Cerebellar nuclear complex (tissue), 1 donor: ENCODE measurements at places on chromosomes 2 and 18.

GRCh38 chr2:162581959-162582798 lies 238.2 kb downstream of the GCA start:
- no peak for DNase-seq

- no peak for DNase-seq
Measured at GRCh38 chr2:236944561-236944960, 141.1 kb upstream of the COPS8 start.

GRCh38 chr2:156436497-156437085 lies 412 bp downstream of the GPD2 start:
- DNase-seq: no peak

DNA sequence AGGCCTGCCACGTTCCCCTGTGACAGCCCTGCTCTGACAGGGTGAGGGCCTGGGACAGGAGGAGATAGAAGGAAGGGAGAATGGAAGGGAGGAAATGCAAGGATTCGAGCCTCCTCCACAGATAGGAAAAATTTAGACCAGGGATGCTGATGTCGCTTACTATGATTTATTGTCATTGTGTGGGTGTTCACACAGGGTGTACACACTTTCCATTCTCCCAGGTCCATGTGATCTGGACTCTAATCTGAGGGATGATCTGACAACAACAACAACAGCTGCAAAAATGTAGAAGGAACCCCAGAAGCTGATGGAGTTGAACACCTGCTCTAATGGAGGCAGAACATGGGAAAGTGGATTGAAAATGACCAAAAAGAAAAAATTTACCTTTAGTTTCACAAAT lies 231.7 kb upstream of the TNP1 start:
- no peak for DNase-seq

GRCh38 chr2:173749315-173749714 lies 215.9 kb downstream of the SP3 start:
- DNase-seq: no peak

DNA sequence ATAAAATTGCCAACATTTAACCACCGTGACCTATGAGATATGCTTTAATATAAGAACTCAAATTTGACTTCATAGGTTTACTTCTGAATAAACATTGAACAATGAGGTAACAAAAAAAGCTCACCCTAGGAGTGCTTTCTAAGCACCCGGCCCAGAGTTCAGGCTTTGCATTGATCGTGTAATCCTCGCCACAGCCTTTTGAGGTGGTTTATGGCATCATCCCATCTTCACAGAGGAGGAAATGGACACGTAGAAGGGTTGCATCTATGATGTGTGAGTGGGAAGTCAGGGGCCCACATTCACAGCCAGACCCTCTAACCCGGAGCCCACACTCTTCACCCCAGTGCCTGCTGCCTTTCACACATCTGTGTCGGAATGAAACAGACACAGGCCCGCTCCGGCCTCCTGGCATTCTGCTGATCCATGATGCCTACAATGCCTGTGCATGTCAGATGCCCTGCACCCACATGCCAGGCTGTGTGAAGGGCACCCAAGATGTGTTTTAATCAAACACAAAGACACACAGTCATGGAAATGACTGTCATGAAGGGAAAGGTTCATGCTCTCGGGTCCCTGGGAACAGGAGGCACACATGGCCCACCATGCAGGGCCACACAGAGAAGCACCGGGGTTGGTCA lies 48.6 kb upstream of the RPL31 start:
- no peak for DNase-seq

- no peak for DNase-seq
Measured at GRCh38 chr2:185644828-185645227, 93.8 kb upstream of the FSIP2 start.

DNA sequence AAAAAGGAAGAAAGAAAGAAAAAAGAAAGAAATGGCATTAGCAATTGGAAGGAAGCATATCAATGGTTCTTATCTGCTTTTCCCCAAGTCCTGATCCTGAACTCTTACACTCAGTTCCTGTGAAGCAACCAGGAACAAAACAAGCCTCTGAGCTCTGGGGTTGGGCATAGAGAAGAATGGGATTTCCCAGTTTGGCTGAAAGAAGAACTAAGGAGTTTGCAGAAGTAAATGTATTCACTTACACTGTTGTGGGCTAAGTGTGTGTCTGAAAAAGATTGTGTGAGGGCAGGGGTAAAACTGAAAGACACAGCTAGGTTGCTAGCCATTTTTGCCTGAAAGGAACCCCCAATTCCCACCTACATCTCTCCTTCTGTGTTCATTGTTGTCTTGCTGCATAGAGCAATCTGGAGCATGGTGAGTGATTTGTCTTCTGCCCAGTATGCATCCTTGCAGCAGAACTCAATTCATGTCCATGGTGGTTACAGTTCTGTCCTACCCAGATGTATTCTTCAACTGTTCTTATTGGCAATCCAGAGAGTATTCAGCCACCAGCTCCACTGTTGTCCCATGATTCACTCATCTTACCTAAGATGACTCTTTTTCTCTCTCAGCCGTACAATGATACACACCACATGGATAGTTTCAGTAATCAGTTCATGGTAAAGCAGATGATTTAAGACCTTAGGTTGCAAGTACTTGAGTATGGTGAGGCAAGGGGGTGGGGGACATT lies 348.7 kb downstream of the ARHGAP15 start:
- DNase-seq: no peak

- DNase-seq: no peak
Measured at GRCh38 chr2:75710220-75710576, 517 bp downstream of the GCFC2 start.

DNA sequence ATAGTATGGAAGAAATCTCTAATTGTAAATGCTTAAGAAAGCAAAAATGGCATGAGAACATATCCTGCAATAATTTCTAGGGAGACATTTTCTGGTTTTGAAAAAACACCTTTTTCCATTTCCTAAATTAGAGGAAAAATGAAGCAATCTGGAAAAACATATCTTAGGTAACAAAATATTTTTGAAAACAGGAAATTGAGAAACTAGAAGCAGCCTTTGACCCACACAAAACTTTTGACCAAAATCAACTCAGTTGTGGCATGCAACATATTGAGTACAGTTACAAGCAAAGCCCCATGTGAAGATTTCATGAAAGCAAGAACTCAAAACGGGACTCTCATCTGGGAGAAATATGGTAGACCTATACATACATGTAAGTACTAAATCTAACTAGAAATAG lies 28.6 kb upstream of the CHAC2 start:
- DNase-seq: no peak

- no peak for DNase-seq
Measured at GRCh38 chr2:201523506-201523905, 72.0 kb downstream of the STRADB start.

DNA sequence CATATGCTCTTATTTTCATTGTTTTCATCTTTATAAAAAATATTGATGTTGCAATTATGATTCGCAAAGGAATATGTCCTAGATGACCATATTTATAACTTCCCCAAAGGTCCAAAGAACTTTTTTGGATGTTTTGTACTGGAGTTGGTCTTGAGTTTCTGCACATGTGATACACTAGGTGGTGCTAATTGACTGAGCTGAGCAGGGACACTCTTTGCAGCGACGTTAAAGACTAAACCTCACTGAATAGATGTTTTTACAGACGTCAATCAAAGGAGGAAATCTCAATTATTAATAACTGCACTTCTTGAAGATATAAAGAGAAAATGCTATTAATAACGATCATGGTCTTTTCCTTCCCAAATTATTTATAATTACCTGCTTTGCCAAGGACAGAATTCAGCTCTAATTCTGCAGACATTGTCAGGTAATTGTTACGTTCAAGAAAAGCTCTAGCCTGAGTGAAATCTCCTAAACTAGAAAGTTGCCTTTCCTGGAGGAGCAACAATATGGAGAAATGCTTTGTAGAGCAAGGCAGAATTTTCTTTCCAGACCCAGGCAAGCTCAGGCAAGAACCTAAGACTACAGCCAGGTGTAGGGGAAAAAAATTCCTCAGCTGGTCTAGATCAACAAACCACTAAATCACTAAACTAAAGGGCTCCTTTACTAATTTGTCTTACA lies 119.3 kb upstream of the RBBP8 start:
- DNase-seq: no peak

GRCh38 chr2:167961536-167962048 lies 285.8 kb downstream of the STK39 start:
- no peak for DNase-seq

- DNase-seq: no peak
Measured at GRCh38 chr2:59851836-59852475, 701.5 kb downstream of the BCL11A start.

GRCh38 chr18:47993409-47993808 lies 63.0 kb upstream of the SMAD2 start:
- no peak for DNase-seq

GRCh38 chr18:79947881-79948610 lies 3.4 kb downstream of the SLC66A2 start:
- DNase-seq: no peak

DNA sequence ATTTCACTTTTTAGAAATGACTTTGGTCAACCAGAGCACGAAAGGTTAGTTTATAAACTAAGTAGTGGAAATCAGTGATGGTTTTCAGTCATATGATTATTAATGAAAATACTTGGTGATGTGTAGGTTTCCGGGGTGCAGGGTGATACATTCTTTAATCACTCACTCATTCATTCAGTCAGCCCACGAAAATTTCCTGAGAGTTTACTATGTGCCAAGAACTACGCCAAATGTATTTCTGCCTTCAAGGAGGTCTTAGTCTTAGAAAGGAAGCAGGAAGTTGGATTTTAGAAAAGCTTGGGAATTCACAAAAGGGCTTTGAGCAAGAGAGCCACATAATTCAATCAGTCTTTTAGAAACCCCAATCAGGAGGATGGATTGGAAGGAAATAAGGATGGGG lies 543.6 kb downstream of the PLCL1 start:
- DNase-seq: no peak

DNA sequence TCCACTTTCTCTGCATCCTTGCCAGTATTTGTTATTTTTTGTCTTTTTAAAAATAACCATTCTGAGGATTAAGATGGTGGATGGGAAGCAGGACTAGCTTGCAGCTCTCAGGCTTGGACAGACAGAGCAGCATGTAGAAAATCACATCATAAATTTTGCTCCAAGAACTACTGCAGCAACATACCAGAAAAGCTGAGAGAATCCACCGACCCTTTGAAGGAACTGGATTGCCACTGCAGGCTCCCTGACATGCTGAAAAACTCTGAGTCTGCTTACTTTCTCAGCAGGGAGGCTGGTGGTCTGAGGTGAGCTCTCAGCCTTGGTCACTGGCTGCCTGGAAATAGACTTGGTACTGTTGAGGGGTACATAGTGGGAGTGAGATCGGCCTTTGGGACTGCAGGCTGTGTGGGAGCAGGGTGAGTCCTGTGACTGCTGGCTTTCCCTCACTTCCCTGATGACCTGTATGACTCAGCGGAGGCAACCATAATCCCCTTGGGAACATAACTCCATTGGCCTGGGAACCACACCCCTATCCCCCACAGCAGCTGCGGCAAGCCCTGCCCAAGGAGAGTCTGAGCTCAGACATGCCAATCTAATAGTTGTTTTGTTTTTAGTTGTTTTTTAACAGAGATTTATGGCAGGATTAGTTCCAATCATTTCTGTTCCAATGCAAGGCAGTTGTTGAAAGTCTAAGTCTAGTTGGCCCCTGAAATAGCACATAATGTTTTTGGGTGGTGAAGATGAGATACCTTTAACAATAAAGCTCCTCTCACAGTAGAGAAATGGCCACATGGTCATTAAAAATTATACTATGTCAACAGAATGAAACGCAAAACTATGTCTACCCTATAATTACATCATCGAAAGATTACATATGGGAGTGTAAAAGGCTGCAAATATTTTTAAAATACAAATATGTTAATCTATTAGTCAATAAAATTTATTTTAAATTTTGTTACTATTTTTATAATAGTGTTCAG lies 414.2 kb upstream of the CHAC2 start:
- no peak for DNase-seq

DNA sequence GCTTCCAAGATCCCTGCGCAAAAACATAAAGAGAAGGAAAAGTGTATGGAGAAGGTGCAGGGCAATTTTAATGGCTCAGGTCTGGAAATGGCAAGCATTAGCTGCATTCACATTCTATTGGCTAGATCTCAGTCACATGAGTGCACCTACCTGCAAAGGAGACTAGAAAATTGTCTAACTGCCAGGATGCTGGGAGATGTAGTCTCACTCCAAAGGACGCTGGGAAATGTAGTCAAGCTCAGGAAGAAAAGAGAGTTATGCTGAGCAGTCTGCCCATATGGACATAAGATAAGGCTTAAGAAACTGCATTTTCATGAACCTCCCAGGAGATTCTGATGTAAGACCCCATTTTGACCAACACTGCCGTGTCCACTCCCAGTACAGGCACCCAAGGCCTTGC lies 9.5 kb upstream of the KLHL29 start:
- no peak for DNase-seq

GRCh38 chr18:56747032-56747658 lies 96.0 kb downstream of the WDR7 start:
- no peak for DNase-seq
